ENCODE measurements at places on chromosomes 12 and 14.

DNA sequence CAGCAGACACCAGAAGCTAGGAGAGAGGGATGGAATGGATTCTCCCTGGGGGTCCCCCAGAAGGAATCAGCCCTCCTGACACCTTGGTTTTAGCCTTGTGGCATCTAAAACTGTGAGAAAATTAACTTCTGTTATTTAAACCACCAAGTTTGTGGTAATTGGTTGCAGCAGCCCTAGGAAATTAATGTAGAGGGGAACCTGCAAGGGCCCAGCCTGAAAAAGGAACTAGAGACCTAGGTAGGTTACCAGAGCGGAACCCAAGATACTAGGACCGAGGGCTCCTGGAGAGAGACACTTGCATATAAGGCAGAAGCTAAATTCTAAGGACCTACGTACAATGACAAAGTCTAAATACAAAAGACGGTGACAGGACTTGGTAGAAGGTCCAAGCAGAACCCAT, 8.1 kb upstream of the DENND5B start:
- no peak for DNase-seq

GRCh38 chr14:89294060-89294459, 123.0 kb downstream of the FOXN3 start:
- DNase-seq, result no peak

- DNase-seq, result no peak
Observed at GRCh38 chr12:18158774-18159557, 69.0 kb upstream of the RERGL start.

- no peak for DNase-seq
Observed at GRCh38 chr14:76500480-76500879, 124.5 kb downstream of the ESRRB start.

- no peak for DNase-seq
Observed at GRCh38 chr14:105192866-105193731, 12.0 kb upstream of the NUDT14 start.

GRCh38 chr12:8827551-8828256, 5.3 kb downstream of the A2ML1 start:
- no peak for DNase-seq

DNA sequence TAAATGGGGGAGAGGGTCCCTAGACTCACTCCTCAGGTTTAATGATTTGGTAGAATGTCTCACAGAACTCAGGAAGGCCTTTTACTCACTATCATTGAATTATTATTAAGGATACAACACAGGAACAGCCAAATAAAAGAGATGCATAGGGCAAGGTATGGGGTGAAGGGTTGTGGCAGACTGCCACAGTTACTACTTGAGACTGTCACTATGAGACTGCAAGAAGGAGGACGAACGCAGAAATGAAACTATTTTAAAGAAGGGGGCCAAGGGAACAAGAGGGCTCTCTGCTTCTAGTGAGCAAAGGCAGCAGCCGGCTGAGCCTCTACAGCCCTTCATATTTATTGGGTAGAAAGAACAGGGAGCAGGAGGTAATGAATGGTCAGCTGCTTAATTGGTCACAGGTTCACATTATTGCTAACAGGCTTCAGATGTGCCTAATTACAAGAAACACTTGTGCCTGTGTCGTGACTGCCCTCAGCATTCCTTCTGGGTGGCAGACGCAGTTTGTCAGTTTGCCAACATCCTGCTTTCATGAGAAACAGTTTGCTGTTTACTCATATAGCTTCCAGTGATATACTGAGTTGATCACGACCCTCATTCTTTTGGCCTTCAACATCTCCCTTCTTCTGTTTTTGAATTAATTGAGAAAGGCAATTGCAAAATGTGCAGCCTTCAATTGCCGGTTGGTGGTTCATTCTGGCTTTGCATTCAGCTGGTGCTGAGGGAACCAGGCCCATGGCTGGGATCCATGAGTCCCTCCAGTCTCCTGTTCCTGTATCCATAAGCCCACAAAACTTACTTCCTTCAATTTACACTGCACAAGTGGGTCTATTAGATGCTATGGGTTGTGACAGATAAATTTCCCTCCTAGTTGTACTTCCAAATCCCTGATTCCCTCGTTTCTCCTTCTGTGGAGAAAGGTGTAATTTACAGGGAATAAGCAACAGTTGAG, 82.8 kb upstream of the PLEKHG7 start:
- no peak for DNase-seq

DNA sequence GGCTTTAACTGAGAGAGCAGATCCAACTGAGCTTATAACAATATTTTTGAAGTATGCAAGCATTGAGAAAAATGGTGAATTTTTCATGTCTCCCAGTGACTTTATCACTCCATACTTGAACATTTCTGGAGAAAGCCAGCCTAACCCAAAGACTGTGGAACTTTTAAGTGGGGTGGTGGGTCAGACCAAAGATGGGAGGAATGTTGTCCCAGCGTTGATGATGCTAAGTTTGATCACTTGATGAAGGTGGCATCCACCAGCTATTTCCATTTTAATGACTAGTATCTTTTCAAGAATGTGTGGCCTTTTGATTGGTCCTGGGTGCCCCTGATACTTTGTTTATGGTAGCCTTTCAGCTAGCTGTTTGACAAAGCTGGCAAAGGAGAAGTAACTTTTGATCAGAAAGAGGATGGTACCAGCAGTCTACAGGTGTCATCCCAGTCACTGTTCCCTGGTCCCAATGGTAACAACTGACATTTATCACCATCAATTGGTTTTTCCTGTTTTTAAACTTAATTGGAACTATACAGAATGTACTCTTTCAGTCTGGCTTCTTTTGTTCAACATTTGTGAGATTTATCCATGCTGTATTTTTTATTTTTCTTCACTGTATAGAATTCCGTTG, 14.2 kb downstream of the SINHCAF start:
- no peak for DNase-seq

GRCh38 chr12:23704992-23705943, 244.2 kb downstream of the SOX5 start:
- DNase-seq, result no peak

- DNase-seq, result no peak
Observed at GRCh38 chr12:12776261-12776660, 9.2 kb upstream of the APOLD1 start.

- no peak for DNase-seq
Observed at GRCh38 chr12:111435661-111436201, 30.0 kb downstream of the SH2B3 start.

- DNase-seq, result no peak
Observed at GRCh38 chr14:91570021-91570420, 59.9 kb upstream of the PPP4R3A start.
